Stimulated activated CD8-positive, alpha-beta memory T cell treated with anti-CD3 and anti-CD28 coated beads, Interleukin-12 subunit alpha, Interleukin-12 subunit beta, amount 100 ng/mL, for 4 hours (primary cell): ENCODE measurements at places on chromosomes 7 and 10.

GRCh38 chr7:82162289-82162688 is 281.3 kb downstream of the CACNA2D1 start:
- no peak for DNase-seq

GRCh38 chr10:133016493-133017202 is 71.1 kb upstream of the ADGRA1 start:
- no peak for DNase-seq

DNA sequence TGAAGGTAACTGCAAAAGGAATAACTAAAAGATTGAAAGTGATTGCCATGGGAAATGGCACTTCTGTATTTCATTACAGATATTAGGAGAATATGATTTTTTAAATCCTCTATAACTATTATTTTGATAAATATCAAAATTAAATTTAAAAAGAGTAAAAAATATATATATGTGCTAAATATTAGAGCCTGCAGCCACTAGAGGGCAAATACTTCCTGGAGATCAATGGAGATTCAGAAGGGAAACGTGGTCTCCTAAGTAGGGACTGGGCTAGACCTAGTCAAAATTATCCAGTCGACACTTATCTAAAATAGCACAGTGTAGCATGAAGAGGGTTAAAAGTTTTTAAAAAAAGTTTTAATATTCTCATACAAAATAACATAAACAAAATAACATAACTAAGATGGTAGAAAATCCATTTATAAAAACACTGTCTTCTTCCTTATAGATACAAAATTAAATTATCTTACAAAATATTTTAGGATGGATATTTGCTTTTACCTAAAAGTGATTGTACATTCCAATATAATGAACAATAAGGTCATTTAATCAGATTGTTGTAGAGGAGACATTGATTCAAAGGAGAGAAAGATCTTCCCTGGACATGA is 434.3 kb downstream of the MDFIC start:
- no peak for DNase-seq

DNA sequence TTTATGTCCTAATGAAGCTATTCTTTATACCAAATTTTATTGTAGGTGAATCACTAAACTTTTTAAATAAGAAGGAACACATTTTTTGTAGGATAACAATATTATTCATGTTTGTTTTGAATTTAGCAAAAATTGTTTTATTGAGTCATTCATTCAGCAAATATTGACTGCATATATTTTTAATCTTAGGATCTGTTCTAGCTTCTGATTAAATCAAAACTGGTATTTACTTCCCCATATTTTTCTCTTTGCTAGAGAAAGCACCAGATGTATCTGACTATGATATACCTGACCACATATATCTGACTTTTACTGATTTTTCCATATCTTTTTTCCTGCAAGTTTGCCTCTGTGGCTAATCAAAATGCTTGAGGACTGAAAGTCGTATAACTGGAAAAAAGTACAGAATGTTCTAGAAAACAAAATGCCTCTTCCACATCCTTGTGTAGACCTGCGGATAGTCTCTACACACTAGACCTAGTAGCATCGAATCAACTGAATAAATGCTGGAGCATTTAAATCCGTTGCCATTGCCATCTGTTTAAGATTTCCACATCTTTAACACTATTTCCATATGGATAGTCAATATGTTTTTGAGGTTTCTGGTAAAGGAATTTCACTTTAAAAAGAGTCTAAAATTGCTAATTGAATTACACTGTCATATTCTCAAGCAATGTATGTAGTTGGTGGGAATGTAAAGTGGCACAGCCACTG is 594.7 kb downstream of the KCNMA1 start:
- no peak for DNase-seq

GRCh38 chr7:107995184-107996071 is 7.5 kb downstream of the LAMB1 start:
- DNase-seq, result no peak

- DNase-seq, result no peak
These were observed 18.6 kb upstream of the IFIT2 start for GRCh38 chr10:89283025-89283935.

DNA sequence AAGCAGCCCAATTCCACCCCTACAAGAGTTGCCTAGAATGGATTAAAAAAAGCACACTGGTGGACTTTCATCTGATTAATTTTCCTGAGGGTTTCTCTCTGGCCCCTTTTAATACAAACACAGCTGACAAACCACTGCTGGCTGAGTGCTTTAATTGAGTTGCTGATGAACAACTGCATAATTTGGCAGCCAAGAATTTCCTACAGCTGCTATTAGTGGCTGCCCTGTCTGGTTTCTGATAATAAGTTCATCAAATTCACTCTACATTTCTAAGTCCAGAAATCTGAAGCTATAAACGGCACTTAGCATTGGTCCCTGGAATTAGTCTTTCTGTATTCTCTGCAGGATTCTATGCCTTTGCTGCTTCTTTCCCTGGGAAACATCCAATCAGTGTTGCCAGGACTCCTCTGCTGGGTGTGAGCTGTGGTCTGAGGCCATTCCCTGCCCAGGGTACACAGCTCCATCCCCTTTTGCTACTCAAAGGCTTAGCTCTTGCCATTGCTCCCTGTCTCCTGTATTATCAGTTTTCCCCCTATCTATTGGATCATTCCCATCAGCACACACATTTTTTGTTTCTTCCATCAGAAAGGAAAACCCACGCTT is 110.6 kb downstream of the LSM5 start:
- DNase-seq, result no peak

DNA sequence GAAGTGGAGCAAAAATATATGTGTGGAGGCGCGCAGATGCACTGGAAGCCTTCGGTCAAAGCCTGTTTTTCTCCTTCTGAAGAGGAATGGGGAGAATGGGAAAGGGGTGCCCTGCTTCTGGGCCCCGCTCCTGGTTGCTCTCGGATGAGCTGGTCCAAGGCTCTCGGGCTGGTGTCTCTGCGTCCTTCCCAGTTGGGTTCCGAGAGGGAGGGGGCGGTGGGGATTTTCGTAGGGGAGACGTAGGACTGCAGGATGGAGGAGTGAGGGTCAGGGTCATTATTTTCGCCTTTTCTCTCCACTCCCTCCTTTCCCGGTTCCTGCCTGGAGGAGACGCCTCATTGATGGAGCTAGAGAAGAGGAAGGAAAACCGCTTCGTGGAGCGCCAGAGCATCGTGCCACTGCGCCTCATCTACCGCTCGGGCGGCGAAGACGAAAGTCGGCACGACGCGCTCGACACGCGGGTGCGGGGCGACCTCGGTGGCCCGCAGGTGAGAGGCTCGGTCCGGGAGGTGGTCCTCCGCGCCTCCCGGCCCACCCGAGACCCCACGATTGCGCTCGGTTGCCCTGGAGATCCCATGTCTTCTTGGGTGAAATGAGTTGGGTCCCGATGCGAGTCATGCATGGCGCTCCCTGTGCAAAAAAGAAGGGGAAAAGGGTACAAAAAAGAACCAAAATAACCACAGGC is 790 bp downstream of the ADAM22 start:
- no peak for DNase-seq

- peak; percentile 40 for DNase-seq
These were observed 208.3 kb downstream of the USP6NL start for GRCh38 chr10:11403116-11403515.

DNA sequence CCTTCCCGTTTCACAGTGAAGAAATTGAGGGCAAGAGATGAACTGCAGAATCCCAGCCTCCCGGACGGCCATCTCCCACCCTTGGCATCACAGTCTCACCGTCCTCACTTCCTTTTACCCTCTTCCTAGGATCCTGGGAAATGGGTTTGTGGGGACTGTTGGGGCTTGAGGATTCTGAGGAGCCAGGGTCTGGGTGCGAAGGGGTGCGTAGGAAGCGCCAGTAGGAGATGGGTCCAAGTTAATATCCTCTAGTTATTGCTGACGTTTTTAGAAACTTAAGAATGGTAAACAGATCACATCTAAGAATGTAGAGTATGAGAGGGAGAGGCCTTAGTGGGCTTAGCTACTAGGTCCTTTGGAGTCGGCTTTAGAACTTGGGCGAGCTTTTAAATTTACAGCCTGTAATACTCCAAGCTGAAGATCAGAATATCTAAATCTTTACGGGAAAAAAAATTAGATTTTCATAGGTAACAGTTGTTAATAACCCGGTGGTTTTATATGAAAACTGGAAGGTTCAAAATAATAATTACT is 696 bp downstream of the MALSU1 start:
- DNase-seq, result no peak

DNA sequence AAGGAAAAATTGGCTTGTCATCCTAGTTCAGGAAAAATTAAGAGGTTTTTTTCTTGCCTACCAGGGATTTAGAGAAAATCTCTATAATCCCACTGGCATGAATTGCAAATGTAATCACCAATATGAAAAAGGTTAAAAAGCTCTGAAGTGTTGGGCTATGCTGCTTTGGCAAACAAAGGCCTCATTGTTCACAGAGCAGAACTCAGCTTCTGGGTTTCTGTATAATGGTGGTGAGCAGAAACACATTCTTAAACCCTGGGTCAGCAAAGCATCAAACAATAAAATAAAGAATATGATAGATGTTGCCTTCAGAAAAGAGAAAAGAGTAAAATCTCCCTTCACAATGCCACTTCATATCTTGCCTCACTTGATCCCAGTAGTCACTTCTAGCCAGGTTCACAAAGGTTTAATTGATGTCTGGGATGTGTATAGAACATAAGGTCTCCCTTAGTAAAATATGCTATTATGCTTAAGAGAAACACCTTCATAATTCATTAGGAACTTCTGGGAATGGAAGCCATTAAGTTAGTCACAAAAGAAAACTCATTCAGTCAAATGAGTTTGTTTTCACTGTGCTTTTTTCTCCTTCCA is 1255.5 kb upstream of the PHF14 start:
- DNase-seq, result no peak

GRCh38 chr7:147151661-147152060 is 1035.1 kb downstream of the CNTNAP2 start:
- no peak for DNase-seq

DNA sequence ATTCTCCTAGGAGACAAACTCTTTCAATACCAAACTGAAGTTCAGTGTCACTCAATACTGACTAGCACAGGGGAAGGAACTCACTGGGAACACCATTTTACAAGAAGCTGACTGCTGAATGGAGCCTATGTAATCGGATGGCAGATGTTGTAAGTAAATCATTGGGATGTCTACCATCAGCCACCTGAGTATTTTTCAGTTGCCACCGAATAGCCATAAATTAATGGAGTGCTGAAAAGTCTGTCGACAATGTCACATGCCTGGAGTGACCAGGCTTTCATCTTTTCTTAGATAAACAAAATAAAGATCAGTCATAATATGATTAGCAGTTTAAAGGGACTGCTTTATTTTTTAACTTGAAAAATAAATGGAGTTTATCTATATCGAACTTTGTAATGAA is 145.9 kb upstream of the SEMA3E start:
- no peak for DNase-seq

GRCh38 chr7:70393956-70394355 is 738.0 kb upstream of the GALNT17 start:
- DNase-seq, result no peak

DNA sequence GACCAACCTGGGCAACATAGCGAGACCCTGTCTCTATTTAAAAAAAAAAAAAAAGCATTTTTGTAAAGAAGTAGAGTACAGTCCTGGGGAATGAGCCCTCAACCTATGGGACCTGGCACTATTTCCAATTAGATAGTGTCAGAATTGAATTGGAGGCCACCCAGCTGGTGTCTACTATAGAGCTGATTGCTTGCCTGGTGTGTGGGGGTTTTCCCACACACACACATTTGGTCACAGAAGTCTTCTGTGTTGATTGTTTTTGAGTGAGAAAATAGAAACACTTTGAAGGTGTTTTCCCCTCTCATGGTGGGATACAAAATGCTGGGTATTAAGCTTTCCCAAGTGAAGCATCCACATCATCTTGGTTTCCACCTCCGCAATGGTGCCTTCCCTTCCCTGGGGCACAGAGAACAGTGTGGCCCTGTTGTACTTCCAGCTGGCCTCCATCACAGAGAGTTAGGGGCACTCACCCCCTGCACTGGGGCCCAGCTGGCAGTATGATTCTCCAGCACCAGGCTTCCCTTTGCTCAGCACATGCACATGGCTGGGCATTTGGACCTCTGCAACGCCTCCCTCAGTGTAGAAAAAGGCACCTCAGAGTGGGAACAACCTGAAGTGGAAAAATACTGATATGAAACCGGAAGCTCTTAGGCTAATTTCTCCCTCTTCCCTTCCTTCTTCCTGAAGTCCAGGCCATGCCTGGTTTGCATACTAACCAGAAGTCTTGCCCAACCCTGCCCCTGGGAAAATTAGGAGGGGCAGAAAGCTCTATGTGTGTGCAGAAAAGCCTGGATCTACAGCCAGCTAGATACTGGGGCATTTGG is 10.7 kb upstream of the NFKB2 start:
- no peak for DNase-seq

GRCh38 chr7:33742999-33743587 is 162.2 kb upstream of the BMPER start:
- no peak for DNase-seq

DNA sequence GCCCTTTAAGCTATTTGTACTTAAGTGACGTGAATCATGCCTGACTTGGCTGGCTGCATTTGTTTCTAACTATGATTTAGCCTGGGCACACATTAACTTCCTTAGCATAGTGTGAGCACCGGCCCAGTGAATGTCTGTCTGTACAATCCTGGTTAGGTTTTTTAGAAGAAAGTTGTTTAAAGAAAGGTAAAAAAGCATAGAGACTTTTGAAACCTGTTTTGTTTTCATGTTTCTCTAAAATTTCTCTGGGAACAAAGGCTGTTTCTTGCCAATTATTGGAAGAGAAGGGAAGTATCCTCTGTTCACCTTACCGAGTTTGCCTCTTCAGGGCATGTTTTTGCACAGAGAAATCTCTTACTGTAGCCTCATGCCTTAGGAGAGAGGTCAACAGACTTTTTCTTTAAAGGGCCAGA is 42.9 kb upstream of the MET start:
- no peak for DNase-seq

DNA sequence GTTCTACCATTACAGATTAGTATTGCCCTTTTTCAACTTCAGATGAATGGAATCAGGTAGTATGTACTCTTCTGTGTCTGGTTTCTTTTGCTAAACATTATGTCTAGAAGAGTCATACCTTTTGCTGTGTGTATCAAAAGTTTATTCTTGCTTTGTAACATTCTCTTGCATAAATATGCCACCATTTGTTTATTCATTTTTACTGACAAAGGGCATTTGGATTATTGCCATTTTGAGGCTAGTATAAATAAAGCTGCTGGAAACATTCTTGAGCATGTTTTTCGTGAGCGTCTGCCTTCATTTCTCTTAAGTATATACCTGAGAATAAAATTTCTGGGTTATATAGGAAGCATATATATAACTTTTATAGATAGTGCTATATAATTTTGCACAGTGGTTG is 121.7 kb upstream of the CSTF2T start:
- DNase-seq, result no peak

- DNase-seq, result no peak
These were observed 103.6 kb upstream of the EGR2 start for GRCh38 chr10:62919776-62920175.

GRCh38 chr7:45670227-45670626 is 96.1 kb downstream of the ADCY1 start:
- DNase-seq, result no peak

DNA sequence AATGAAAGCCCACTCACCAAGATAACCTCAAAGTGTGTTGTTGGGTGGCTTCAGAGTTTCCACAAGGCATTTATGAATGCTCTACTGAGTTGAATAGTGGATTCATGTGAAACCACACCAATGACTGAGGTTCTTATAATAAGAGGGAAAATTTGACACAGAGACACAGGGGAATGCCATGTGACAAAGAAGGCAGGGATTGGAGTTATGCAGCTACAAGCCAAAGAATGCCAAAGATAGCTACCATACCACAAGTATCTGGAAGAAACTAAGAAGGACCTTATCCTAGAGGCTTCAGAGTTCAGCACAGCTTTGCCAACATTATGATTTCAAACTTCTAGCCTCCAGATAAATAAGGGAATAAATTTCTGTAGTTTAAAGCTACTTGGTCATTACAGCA is 68.0 kb upstream of the PCDH15 start:
- no peak for DNase-seq

- no peak for DNase-seq
These were observed 29.1 kb upstream of the LRGUK start for GRCh38 chr7:134098072-134098471.
